ENCODE measurements at places on chromosomes 1 and 21. TPM values are rescaled to one million over a fixed set of nuclear protein-coding genes. Genes with fewer than 3 reads are reported as not detected.

The PIGR gene
- total RNA-seq: not detected

The FAM3B gene
- total RNA-seq: not detected

The PDC gene
- not detected for total RNA-seq

The SPATA17 gene
- total RNA-seq: under 0.01 TPM

The SPATA21 gene
- total RNA-seq: not detected

The HCRTR1 gene
- under 0.01 TPM for total RNA-seq

The FGR gene
- not detected for total RNA-seq

Data from epithelial cell of umbilical artery (primary cell).